ENCODE measurements at places on chromosomes 11 and 22. TPM values are rescaled to one million over a fixed set of nuclear protein-coding genes. Genes with fewer than 3 reads are reported as not detected.

DNA sequence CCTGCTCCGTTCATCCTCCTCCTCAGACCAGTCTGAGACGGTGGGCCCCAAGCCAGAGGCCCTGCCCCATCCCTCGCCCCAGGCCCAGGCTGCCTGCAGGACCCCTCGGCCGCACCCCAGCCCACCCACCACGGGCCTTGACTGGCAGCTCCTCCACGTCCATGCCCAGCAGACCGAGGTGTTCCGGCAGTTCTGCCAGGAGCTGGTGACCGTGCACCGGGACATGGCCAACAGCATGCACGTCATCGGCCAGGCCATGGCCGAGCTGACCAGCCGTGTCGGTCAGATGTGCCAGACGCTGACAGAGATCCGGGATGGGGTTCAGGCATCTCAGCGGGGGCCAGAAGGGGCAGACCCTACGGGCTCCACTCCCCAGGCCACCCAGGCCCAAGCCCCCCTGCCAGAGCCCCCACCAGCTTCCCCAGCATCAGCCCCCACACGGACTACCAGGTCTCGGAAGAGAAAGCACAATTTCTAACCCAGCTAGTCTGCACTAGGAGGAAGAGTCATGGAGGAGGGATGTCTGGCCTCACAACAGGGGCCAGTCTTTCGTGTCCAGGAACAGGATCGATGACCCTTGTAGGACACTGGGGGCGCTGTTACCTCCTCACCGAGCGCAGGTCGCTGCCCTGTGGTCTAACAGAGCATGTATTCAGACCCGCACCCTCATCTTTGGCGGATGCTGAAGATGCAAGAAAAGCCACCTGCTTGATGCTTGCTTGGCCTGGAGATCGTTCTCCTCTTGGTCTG lies 66.3 kb downstream of the PRDM11 start:
- DNase-seq: no peak

DNA sequence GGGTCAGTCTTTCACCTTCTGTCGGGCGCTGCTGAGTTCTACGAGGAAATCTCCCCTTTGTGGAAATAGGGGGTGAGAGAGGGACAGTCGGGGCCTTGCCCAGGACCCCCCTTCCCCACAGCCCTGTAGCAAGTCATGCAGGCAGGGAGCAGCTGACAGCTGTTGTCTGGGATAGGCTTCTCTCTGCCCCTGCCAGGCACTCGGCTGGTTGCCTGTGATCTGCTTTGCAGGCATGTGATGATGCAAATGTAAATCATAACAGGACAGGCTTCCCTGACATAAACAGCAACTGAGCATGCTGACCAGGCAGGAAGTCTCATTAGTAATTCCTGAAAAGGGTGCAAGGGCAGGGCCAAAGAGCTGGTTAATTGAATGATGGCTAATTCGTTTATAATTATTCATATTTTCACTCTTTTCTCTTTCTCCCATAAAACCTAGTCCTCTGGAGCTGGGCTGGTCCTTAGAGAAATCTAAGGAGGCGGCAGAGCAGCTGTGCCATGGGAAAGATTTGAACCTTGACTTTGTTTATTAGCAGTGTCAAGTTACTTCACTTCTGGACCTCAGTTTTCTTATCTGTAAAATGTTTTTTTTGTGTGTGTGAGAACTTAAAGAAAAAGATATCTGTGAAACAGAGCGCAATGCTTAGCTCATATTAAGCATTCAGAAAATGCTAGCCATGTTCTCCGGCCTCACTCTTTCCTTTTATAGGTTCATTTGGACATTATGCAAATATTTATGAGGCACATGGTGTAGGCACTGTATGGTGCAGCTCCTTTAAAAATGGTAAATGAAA lies 129.7 kb downstream of the LDLRAD3 start:
- DNase-seq: no peak

DNA sequence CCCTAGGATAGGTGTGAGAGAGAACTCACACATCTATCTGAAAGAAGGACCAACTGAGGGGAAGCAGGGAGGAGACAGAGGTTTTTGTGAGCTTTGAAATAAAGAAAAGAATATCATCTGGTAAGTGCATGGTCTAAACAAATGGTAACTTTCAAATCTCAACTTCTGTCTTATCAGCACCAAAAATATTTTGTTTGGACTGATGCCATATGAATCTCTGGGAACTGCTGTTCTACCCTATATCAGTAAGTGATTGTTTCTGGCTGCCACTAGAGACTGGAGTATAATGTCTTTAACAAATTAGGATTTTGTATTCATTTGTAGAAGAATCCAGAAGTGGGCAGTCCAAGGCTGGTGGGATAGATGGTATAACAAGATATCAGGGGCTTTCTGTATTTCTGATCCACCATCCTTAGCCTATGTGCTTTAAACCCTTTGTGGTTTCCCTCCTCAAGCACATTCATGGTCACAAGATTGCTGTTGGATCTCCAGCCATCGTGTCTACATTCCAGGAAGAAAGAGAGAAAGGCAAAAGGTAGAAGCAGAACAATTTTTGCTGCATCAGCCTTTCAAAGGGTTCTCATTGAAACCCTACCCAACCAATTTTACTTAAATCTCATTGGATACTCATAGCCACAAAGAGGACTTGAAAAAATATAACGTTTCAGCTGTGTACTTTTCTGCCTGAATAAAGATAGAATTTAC lies 4.7 kb downstream of the HEPHL1 start:
- no peak for DNase-seq

GRCh38 chr11:114015117-114015516 lies 40.2 kb downstream of the HTR3A start:
- no peak for DNase-seq

DNA sequence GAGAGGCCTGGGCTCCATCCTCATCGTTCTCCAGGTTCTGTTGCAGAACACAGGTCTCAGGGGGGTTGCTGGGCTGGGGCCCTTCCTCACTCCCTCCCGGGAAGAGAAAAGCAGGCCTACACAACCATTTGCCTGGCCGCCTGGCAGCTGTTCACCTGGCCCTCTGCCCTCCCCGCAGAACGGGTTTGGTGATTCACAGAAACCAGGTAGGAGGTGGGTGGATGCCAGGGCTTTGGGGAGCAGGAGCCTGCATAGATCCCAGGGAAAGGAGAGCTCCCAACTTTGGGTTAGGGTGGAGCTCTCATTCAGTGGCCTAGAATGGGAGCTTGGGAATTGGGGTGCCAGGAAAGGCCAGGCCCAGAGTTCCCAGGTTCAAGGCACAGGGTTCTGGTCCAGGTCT lies 995 bp downstream of the TMEM134 start:
- DNase-seq: no peak

SLC3A2 gene
- total RNA-seq: 102 TPM

- DNase-seq: no peak
Measured at GRCh38 chr11:36116161-36116560, 172.3 kb downstream of the LDLRAD3 start.

GRCh38 chr22:47176573-47177333 lies 414.3 kb downstream of the TBC1D22A start:
- DNase-seq: peak; percentile 49

GRCh38 chr11:17853280-17853679 lies 118.7 kb downstream of the KCNC1 start:
- DNase-seq: no peak

- DNase-seq: no peak
Measured at GRCh38 chr11:75090671-75091177, 6.0 kb downstream of the OR2AT4 start.

DNA sequence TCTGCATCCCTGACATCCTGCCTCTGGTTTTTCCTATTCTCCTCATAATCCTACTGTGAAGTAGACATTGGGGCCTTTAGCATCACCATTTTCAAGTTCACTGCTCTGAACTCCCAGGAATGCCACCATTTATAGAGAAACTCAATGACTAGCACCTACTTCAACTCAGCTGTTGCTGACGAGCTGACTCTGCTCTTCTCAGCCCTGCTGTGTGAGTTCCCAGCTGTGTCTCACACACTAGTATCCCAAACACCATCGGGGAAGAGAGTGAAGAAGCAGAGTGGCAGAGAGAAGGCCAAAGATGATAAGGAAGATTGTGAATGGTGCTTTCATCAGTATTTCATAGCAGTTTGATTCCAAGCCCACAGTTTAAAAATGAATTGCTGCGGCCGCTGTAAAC lies 71.9 kb downstream of the PLEKHA7 start:
- DNase-seq: no peak

DNA sequence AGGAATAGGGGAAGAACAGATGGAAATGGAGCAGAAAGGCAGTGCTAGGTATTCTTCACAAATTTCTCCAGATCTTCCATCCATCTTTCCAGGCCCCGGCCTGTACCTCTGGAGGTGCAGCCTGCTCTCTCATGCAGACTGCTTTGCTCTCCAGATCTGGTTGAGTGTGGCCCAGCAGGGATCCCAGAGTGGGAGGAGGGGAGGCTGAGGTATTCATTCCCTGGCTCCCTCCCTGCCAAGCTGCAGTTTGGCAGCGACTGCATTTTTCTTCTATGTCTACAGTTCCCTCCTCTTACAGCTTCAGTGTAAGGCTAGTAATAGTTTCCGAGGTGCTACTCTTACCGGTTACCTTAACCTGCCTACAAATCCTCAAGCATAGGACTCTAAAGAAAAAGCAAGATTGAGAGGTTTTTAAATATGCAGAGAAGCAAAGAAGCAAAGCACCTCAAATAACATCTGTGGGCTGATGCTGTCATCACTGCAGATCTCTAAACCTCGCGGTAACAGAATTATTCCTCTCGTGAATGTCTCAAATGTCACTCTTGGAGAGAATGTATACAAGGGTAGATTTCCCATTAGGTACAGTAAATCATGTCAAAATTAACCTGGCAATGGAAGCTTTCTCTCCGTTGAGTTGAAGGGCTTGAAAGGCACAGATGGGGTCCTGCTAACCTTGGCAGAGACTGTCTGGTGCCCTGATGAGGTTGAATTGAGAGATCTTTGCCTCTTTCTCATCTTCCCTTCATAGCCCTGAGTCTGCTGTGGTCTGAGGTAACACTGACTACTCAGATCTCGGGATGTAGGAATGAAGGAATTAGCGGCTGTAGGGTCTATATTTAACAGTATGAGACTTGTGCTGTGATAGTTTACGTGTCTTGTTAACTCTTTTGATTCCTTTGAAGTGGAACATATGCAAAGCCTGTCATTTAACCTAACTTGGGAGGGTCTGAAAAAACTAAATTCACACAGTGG lies 297.9 kb upstream of the C11orf87 start:
- no peak for DNase-seq

DNA sequence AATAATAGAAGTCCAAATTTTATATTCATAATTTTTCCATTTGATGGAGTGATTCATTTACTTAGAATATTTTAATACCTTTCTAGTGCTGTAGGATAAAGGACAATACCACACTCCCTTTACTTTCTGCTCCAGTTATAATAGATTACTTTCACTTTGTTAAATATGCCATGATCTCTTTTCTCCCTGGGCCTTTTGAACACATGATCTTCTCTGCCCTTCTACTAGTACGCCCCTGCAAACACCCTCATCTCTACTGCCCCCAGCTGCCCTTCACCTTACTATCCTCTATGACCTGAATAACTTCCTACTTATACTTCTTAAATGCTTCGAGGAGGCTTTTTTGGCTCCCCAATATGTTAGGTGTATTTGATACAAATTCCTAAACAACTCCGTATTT lies 177.3 kb downstream of the GUCY1A2 start:
- DNase-seq: no peak

RBM7 gene
- total RNA-seq: 30.9 TPM

DNA sequence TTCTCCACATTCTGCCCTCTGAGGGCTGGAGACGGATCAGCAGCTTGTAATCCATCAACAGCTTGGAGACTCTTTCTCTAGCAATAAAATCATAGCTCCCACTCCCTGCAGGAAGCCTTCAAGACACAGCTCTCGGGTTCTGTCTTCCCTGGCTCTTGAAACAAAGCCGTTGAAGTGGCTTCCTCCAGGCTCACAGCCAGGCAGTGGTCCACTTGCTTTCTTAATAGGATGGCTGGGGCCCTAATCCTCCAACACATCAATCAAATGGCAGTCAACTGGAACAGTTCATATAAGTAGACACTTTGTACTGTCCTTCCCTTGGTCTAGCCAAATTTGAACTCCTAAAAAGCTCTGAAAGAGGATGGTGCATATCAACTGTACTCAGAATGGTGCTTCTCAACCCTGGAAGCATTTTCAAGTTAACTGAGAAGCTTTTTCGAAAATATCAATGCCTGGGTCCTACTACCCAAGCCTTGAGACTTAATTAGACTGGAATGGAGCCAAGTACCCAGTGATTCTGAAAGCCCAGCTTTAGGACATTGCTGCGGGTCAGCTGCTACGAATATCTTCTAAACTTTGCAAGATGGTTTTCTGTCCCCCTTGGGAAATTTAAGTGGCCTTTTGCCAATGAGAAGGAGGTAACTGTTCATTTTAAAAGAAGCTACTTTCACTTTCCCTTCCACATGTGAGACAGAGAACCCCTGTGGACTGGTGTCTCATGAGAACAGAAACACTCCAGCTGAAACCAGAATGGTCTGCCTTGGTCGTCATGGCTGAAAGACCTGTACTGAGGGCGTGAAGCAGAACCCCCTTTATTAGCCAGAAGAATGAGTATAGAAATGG lies 74.7 kb downstream of the SC5D start:
- DNase-seq: no peak

MIF gene
- total RNA-seq: 229 TPM

GRCh38 chr11:28521075-28521474 lies 412.9 kb downstream of the METTL15 start:
- DNase-seq: no peak

GRCh38 chr11:113984781-113985180 lies 9.9 kb downstream of the HTR3A start:
- no peak for DNase-seq

DNA sequence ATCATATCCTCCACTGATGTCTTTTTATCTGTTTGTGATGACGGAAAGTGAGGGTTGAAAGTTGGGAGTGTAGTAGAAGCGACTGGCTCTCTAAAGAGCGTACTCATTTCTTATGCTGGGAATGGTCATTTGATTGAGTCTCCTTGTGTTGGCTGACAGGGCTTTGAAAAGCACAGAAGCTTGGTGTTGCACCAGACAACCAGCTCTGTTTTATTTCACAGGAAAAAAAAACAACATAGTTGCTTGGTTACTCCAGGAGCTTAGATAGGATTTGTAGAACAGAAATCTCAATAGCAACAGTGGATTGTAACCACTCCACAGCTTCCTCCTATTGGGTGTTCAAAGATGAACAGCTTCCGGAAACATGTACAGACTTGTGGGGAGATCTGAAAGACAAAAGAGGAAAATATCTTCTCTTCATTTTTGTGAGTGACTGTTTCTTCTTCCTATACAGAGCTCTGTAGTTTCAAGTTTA lies 2.7 kb downstream of the RBM14 start:
- DNase-seq: no peak

GRCh38 chr11:72642043-72642883 lies 32.0 kb downstream of the PDE2A start:
- DNase-seq: peak; percentile 73

NXPE4 gene
- total RNA-seq: not detected

A4GALT gene
- 106 TPM for total RNA-seq

KBTBD4 gene
- 12.5 TPM for total RNA-seq

- no peak for DNase-seq
Measured at GRCh38 chr11:83318931-83319330, 32.8 kb upstream of the CCDC90B start.

SCUBE2 gene
- total RNA-seq: 8.8 TPM

DNA sequence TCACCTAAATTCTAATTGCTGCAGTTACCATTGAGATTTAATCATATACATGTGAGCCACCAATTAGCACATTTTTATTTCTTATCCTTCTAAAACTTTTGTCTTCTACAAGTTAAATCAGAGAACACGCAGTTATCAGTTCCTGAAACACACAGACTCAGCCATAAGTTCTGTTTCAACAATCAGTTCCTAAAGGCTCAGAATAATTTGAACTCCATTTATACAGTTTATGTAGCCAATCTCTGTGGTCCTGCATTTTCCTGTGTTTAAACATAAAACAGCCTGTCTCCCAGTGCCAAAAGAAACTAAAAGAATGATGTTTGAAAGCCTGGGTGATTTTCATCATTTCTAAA lies 2.9 kb downstream of the PLAAT3 start:
- DNase-seq: no peak

- DNase-seq: no peak
Measured at GRCh38 chr11:122213171-122213570, 97.2 kb upstream of the BLID start.

All from sciatic nerve (tissue), 2 donors.